ENCODE measurements at places on chromosomes 4 and X. TPM values are rescaled to one million over a fixed set of nuclear protein-coding genes. Genes with fewer than 3 reads are reported as not detected.

Gene RBPJ
- total RNA-seq = 104 TPM

Gene CCNA2
- 69.0 TPM for total RNA-seq

Gene ACE2
- 0.53 TPM for total RNA-seq

Gene NUDT10
- 2.1 TPM for total RNA-seq

GRCh38 chrX:70973221-70973620 is 42.3 kb upstream of the SLC7A3 start:
- DNase-seq = no peak

DNA sequence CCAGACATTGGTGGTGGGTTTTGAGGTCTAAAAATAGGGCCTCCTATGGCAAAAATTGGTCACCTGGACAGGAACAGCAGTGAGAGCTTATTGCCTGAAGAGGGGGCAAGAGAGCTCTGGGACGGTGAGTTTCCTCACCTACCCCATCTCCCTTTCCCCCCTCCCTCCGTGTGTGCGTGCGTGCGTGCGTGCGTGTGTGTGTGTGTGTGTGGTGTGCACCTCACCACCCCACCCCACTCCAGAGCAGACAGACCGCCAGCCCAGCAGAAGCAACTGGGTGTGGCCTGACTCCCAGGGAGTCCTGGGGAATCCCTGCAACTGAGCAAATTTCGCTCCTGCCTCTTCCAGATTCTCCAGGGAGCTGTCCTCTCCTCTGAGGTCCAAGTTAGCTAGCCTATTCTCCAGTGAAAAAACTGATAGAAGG is 44.7 kb downstream of the PRPS1 start:
- peak; percentile 76 for DNase-seq

- peak; percentile 31 for DNase-seq
Observed at GRCh38 chr4:4386296-4386735, 586 bp upstream of the NSG1 start.

DNA sequence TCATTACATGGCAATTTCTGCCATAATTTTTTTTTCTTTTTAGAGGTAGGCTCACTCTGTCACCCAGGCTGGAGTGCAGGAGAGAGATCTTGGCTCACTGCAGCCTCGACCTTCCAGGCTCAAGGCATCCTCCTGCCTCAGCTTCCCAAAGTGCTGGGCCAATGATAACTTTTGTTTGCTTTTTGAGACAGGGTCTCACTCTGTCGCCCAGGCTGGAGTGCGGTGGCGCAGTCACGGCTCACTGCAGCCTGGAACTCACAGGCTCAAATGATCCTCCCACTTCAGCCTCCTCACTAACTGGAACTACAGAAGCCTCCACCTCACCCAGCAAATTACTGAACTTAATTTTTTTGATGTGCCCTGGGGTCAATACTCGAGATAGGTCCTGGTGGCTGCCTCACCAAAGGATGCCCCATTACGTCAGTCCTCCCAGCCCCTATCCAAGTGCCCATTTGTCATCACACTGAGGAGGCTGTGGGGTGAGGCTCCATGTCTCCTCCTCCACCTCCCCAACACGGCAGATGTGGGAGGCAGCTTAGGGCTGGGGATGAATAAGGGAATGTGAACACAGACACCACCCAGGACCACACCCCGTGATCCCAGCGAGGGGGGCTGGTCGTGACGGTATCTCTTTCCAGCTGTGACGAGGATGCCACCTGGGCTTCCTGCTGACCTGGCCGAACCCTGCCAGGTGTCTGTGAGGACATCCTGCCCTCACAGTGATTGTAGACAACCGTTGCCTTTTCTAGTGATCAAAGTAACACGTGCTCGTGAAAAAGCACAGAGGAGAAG is 12.4 kb upstream of the NKX1-1 start:
- no peak for DNase-seq

DNA sequence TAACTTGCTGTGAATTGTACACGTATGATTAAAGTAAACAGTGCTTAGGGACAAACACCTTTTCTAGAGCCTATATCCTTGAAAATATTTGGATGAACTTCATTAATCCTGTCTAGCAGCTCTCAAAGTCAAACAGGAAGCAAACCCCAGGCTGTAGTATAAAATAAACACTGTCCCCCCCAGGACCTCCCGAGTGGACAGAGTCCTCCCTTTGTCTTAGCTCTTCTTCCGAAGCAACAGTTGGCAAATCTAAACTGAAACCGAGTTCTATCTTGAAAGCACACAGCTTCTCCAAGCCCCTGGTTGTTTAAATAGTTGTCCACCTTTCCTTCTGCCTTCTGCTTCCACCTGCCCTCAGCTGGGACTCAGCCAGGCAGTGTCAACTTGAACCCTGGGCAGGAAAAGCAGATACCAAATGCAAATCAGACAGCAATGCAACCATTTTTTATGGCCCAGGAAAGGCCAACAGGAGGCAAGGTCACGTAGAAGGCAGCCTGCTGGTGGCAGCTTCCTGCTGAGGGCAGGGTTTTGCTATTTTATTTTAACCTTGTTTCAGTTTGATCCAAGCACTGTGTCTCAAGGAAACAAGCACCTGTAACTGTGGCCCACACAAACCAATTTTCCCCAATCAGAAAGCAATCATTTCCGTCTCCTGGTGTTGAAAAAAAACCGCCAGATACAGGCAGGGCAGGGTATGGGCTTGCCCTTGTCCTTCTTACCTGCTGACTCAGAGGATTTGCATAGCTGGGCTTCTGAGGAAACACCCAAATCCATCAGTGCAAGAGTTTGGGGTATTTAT is 110.3 kb upstream of the KIT start:
- peak; percentile 8 for DNase-seq

GRCh38 chrX:137352101-137352660 is 213.7 kb upstream of the ZIC3 start:
- DNase-seq = no peak

GRCh38 chrX:16772460-16772859 is 13.8 kb upstream of the TXLNG start:
- no peak for DNase-seq

DNA sequence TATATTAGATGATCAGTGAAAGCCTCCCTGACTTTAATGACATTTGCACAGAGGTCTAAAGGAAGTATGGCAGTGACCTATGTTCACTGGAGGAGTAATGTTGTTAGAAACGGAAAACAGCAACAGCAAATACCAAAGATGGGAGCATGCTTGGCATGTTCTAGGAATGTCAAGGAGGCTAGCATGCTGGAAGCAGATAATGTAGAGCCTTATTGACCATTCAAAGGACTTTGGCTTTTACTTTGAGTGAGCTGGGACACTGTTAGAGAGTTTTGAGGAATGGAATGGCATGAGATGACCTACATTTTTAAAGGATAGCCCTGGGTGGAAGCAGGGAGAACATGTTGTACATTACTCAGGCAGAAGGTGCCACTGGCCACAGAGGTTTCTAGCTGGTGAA is 6.0 kb downstream of the RPA4 start:
- DNase-seq = no peak

DNA sequence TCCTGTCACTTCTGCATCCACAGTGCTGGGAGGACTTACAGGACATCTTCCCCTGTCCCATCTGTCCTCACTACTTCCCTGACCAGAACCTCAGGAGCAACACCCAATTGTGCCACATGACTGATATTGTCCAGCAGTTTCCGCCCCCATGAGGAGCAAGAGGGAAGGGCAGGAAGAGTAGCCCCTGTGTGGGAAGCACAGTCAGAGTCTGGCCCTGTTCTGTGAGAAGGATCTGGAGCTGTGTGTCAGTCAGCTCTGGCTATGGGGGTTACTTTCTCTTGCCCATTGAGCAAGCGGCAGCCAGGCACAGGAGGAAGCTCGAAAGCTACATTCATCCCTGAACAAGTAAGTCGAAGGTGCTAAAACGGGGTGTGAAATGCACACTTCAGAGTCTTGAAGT is 14.8 kb upstream of the TRIM60 start:
- no peak for DNase-seq

GRCh38 chrX:70138622-70139021 is 5.4 kb downstream of the IGBP1 start:
- DNase-seq = no peak

DNA sequence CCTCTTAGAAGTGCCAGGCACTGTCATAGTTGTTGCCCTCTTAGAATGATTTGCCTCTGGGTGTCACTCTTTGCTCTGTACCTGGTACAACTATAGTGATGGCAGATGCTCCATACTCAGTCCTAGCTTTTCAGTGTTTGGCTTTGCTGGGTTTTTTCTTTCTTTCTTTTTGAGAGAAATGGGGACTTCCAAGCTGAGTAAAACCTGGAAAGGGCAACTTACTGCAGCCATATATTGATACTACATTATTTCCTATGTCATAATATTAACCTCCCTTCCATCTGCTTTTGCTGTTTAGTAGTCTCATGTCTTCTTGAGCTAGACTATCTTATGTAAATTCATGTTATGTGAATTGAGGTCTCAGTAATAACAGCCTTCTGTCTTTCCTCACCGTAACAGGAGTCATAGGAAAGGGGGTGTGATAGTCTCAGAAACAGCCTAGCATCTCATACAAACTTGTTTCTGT is 49.0 kb downstream of the NIPAL1 start:
- peak; percentile 32 for DNase-seq

GRCh38 chr4:183907871-183908683 is 3.0 kb downstream of the STOX2 start:
- DNase-seq = no peak

DNA sequence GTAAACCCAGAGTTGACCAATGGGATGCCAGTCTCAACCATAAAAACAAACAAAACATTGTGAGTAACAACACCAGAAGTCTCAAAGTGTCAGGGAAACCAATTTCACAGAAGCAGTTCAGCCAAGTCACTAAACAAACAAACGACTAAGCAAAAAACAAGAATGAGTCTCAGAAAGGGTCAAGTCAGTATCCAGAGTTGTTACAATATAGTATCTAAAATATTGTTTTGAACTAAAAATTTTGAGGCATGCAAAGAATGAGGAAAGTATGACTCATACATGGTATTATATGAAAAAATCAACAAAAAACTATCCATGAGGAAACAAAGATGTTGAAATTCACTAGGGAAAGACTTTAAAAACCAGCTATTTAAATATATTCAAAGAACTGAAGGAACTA is 70.6 kb downstream of the AR start:
- no peak for DNase-seq

Data from activated T-cell treated with anti-CD3 and anti-CD28 coated beads, Interleukin-2, amount 50 U/mL, for 72 hours (primary cell).